Activated CD8-positive, alpha-beta memory T cell treated with anti-CD3 and anti-CD28 coated beads for 1 hour (primary cell): ENCODE measurements at places on chromosomes 4 and X.

- DNase-seq, result no peak
These were observed 130.6 kb downstream of the FRYL start for GRCh38 chr4:48649505-48649904.

DNA sequence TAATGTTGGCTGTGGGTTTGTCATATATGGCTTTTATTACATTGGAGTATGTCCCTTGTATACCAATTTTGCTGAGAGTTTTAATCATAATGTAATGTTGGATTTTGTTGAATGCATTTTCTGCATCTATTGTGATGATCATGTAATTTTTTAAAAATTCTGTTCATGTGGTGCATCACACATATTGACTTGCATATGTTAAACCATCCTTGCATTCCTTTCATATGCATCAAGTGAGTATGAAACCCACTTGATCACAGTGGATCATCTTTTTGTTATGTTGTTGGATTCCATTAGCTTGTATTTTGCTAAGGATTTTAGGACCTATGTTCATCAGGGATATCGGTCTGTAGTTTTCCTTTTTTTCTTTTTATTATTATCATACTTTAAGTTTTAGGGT is 12.1 kb downstream of the HEPH start:
- DNase-seq, result no peak

GRCh38 chrX:44483965-44484606 is 58.6 kb downstream of the FUNDC1 start:
- no peak for DNase-seq

GRCh38 chr4:110484029-110484428 is 8.1 kb downstream of the ENPEP start:
- DNase-seq, result no peak

GRCh38 chr4:110622841-110623717 is at the start of gene PITX2:
TSS of gene PITX2 (minus strand) at chr4:110623077. CDS start at chr4:110622460, 617 bp downstream.
- DNase-seq, result no peak
